Activated CD4-positive, alpha-beta memory T cell treated with anti-CD3 and anti-CD28 coated beads, Interleukin-2, amount 10 ng/mL, durations not matched to agents 7 days and 5 days (primary cell): ENCODE measurements at places on chromosomes 2 and 18. TPM values are rescaled to one million over a fixed set of nuclear protein-coding genes. Genes with fewer than 3 reads are reported as not detected.

DNA sequence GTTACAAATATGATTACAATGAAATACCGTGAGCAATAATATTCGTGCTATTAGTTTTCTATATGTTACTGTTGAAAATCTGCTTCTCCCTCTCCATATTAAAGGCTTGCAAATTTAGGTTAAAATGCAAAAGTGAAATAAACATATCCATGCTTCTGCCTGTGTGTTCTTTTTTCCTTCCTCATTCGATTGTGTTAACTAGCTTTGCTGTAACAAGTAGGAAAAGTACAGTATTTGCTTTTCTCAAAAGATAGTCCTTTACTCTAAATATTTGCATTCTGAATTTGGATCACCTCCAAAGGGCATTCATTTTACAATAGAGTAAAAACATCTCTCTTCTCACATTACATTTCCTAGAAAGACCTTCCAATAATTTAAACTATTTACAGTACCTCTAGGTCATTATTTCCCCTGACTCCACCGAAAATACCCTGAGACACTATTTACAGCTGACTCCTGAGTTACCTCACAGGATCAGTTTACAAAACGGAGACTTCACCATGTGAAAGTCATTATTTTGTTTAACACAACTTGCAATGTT, 835.0 kb upstream of the FANCL start:
- DNase-seq, result no peak

DNA sequence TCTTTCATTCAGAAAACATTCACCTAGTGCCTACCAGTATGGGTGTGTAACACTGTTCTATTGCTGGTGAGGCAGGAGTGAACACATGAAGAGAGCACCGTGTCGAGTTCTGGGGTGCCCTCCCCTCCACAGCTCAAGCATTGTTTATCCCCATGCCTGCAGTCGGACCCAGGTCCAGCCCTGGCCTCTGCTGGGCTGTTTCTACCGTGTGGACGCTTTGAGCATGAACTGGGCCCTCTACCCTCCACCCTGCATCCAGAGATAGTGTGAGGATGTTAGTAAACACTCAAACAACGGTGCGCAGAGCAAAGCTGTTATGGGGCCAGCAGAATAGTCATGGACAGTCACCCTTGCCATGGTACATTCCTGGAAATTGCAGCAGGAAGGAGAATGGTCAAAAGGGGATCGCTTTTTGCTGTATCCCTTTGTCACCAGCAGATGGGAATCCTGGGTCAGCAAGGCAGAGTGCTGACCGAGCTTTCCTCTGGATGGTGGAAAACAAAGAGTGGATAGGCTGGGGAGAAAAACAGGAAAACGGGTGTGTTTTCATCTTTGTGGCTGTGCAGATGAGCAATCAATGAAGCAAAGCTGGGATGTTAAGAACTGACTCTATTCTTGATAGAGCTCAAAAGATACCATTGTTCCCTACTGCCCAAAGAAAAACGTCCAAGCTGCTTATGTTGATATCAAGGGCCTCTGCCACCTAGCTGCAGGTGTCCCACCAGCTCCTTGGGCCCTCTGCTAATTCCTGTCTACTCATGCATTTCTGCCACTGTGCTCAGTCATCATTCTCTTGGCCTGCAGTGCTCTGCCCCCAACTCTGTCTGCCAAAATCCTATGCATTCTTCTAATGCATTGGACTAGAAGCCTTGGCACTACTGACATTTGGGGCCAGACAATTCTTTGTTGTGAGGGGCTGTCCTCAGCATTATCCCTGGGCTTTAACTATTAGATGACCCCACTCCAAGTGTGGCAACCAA, 38.7 kb downstream of the REEP1 start:
- no peak for DNase-seq

DNA sequence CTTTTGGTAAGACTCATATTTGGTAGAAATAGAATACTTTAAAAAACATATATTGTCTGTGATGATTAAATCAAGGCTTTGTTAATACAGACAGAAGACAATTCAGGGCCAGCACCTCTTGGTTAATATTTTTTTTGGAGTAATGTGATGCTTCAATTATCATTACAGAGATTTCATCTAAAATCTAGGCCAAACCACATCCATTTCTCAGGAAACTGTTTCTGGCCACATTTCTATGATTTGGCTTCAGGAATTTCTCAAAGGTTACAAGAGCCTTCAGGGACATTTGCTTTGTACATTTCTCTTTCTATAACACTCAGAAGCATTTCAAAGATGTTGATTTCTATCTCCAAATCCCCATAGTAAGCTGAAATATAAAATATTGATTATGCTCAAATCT, 614.9 kb downstream of the LRP1B start:
- DNase-seq, result no peak

DNA sequence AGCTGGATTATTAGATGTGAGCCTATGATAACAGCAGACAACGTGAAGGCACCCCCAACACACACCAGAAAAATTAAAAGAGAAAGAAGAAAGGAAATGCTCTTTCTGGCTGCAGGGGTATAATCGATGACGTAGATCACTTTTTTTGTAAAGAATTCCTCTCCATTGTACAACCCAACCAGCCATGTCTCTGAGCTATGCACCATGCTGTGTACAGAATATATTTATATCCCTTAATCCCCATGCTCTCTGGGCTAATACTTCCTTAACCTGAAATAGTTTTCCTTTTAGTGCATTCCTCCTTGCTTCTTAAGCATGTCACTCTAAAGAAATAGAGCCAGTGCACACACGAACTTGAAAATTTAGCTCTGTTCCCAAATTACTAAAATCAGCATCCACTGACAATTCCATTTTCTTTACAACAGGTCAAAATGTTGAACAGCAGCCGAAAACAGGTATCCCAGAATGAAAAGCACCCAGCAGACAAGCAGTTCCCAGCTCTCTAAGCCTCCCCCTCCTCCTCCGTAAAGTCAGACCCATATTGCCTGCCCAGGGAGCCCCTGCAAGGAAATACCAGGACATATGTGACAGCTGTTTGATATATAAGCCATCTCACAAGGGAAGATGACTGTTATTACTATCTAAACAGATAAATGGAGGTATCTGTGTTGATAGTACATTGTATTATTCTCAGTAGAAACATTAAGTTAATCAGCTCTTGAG, 247.4 kb upstream of the RAB6C start:
- no peak for DNase-seq

- DNase-seq, result no peak
Observed at GRCh38 chr2:43278564-43279220, 52.3 kb upstream of the ZFP36L2 start.

GRCh38 chr2:1867141-1867540, 122.8 kb upstream of the PXDN start:
- DNase-seq, result no peak

GRCh38 chr2:12202313-12203075, 456.1 kb downstream of the LPIN1 start:
- DNase-seq, result no peak

DNA sequence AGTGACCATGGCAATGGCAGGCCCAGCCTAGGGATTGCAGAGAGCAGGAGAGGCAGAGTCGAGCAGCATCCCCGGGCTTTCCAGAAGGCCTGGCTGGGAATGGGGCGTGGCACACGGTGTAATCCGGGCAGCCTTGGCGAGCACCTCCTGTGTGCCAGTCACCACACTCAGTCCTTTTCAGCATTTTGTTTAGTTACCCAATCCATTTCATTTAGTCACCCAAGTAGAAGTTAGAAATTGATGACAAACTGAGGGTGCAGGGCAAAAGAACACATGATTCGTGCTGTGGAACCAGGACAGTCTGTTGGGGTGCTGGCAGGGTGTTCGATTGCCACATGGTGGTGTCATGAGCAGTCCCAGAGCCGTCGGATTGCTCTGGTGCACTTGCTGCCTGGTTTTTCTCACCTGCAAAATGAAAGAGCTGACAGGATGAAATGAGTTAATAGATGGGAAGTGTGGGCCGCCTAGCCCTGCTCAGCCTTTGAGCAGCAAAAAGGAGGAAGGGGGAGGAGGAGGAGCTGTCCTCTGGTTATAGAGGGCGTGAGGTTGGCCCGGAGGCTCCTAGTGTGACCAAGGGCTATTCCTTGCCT, 299.4 kb downstream of the AGAP1 start:
- DNase-seq, result no peak

DNA sequence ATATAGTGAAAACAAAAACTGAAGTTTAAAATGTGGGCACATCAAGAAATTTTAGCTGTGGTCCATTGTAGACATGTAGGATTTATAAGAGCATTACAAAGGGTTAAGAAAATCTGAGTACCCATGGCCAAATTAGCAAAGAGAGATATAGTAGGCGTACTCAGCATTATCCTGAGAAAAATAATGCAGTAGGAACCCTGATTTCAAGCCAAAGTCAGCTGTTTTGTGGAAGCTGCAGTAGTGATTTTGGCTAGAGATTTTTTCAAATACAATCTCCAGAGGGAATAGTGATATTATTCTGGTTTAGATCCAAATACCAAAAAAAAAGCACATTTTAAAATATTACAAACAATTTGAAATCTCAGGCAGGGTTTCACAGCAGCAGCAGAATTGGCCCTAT, 450.9 kb downstream of the FBXO15 start:
- DNase-seq, result no peak

DNA sequence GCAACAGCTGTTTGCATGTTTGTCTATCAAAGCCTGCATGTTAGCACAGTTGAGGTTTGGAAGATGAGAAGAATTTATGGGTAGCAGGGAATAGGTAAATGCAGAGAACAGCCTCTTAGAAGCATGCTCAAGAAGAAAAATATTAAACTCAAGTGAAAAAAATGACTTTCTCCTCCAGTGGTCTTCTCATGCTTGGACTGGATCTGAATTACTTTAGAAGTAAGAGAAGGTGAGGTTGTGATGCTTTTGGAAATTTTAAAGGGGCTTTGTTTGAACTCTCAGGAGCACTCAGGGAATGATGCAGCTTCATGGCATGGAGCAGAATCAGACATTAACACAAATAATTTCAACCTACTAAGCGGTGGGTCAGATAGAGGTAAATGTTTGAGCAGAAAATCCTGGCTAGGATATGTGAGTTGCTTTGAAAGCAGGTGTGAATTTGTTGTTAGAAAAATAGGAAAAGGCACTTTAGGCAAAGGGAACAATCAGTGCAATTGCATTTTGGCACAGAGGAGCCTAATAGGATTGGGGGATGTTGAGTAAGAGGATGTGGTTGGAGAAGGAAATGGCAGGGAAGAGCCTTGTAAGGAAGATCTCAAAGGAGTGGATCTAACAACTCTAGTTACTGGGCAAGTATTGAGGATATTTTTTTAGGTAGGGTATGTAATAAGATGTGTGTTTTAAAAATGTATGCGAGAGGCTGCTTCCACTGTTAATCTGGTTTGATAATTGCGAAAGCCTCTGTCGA, 76.3 kb downstream of the DDX1 start:
- DNase-seq, result no peak

DNA sequence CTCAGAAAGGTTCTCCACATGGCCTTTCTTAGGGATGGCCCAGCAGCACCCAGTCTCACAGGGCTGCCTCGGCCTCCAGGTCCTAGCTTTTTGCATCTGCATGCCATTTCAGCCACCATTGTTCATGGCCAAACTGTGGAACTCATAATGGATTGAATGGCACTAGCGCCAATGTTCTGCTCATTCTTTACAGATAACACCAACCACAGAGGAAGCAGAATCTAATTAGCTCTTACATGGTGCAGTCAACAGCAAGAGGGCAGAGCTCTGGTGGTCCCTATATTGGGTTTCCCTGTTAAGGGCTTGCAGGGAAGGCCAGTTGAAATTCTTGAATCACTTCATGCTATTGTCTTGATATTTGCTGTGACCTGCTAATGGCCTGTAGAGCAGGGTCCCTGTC, 45.6 kb downstream of the ARL4C start:
- no peak for DNase-seq

DNA sequence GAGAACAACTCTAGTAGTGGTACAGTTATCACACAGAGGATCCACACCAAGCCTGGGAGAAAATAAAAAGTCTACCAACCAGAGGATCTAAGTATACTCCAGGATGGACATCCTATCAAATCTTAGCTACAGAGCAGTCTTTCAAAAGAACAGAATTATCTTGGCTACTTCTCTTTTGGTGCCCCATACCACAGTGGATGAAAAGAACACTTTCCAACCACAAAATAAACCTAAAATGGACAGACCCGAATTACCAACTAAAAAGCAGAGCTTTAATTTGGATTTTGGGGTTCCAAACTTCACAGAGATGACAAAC, 116.1 kb downstream of the SRBD1 start:
- no peak for DNase-seq

- DNase-seq, result no peak
Observed at GRCh38 chr2:113113807-113114206, 13.6 kb upstream of the IL1RN start.

GRCh38 chr18:55079481-55080355, 120.5 kb upstream of the CCDC68 start:
- no peak for DNase-seq

DNA sequence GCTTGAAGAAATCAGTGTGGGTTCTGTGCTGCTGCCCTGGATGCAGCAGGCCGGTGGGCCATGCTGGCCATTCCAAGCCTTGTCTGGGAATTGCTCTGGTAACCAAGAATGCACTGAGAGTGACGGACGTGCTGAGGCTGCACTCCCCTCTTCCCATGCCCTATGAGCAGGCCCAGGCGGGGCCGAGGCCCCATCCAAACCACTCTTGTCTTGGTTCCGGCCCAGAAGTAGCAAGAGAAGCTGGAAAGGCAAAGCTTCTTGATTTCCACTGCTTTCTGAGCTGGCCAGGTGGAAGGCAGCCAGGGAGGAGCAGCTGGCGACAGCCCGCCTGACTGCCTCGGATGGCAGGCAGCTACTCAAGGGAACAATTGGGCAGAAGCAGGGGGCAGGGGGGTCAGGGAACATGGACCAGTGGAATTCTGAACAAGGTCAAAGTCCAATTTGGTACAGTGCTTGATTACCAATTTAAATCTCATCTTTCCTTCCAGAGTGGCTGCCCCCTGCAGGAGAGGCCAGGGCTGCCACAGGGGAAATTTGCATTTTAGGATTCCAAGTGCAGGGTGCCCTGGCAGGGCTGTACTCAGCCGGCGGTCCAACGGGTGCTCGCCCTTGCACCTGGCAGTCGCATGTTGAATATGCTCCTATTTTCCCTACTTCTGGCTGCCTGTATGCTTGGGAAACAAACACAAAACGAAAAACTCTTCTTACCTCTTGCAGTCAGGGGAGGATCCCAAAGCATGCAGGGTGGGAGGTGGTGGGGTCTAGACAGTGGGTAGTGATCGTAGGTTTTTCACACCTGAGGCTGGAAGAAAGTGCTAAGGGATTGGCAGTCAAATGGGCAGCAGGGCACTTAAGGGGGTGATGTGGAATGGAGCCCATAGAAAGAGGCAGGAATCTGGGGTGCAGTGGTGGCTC, 67.3 kb downstream of the LIPG start:
- DNase-seq, result no peak

- no peak for DNase-seq
Observed at GRCh38 chr2:42421157-42421485, 60.1 kb upstream of the COX7A2L start.

ESPNL gene
- 0.18 TPM for total RNA-seq

FOXI3 gene
- not detected for total RNA-seq

PCGF1 gene
- total RNA-seq, result 31.4 TPM
